ENCODE measurements at places on chromosomes 7 and 10. TPM values are rescaled to one million over a fixed set of nuclear protein-coding genes. Genes with fewer than 3 reads are reported as not detected.

GRCh38 chr10:64067009-64067606, 545.9 kb downstream of the REEP3 start:
- no peak for DNase-seq

DNA sequence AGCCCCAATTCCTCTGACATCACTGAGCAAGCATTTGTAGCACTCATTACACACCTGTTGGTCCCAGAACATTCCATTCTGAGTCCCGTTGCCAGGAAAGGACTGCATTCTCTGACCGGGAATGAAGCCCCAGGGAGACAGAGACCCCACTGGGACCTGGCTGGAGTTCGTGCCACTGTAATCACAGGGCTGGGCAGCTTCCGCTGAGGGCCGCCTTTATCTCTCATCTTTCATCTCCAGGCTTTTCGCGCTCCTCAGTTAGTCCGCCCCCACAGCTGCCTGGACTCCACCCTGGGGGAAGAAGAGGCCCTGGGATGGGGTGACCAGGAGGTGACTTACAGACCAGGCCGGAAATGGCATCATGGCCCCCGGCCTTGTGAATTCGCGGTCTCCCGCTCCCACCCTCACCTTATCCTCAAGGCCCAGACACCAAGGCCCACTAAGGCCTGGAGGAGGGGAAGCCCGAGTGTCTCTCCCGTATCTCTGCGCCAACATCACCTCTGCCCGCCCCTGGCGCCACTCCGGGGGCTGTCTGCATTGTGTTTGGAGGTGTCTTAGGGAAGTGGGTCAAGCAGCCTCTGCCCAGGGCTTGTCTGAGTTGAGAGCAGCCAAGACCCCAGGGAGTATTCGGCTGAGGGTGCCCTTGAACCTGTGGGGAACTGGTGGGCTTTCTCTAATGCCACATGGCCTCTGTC, 75.4 kb downstream of the PROSER2 start:
- DNase-seq: peak; percentile 86

GRCh38 chr7:16421333-16422102, at the start of gene CRPPA:
Gene CRPPA, minus strand, starts transcription at chr7:16421538. Its CDS starts 216 bp downstream, at chr7:16421322.
- DNase-seq: no peak

DNA sequence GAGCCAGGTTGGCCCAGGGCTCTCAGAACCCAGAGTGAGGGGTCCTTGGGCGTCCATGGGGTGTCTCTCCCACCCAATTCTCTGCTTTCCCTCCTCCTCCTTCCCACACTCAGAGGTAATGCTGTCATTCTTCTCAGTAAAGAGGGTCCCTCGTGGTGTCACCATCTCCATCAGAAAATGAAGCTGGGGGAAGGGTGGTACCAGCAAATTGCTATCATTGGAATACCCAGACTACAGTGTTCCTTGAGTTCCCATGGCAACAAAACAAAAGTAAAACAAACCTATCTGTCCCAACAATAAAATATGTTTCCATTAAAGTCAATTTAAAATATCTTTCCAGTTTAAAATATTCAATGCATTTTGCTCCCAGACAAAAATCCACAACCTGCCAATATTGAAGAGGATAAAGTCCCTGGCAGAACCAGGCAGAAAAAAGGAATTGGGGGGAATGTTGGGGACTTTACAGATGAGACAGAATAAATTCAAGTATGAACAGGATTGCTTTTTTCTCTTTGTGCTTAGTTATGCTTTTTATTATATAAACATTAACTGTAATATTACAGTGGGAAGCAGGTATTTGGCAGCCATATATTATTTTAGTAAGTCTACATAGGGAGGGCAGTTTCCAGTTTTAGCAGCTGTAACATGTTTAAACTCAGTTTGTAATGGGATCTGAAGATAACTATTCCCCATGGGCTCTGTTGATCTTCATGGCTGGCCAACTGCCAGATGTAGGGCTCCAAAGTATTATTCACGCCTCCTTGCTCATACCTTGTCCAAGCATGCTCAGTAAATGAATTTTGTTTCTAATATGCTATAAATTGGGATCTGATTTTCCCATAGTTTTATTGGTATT, 182.1 kb downstream of the ARID5B start:
- DNase-seq: peak; percentile 85

GRCh38 chr10:12705943-12706342, 295.6 kb downstream of the CCDC3 start:
- DNase-seq: peak; percentile 66

DNA sequence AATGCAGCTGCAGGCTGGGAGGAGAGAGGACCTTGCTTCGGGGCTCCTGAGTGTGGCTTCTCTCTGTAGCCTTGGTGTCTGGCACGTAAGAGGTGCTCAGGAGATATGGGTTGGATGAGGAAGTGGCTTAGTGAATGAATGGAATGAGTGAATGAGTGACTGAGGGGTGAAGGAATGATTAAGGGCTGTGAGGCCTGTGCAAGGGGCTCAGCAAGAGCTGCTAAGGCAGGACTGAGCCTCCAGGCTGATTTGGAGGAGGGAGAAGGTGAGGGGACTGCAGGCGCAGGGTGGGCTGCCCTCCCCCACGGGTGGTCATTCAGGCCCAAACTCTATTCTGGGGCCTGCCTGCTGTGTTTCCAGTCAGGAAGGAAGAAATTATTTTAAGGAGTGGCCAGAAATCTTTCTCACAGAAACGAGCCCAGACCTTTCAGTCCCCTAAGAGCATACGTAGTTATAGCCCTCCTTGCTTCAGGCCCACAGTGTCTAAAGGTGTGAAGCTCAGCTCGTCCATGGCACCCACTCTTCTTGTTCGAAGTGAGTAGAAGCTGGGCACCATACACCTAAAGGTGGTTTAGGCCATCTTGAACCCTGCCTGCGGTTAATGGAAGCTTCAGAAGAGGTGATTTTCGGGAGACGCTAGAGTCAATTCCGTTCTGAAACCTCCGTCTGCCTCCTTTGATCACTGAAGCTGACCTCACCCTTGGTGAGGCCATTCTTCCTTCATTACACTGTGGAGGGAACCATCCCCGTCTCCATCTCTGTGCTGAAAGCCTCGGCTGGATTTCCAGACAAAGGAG, 49.5 kb upstream of the SAMD8 start:
- DNase-seq: no peak

DNA sequence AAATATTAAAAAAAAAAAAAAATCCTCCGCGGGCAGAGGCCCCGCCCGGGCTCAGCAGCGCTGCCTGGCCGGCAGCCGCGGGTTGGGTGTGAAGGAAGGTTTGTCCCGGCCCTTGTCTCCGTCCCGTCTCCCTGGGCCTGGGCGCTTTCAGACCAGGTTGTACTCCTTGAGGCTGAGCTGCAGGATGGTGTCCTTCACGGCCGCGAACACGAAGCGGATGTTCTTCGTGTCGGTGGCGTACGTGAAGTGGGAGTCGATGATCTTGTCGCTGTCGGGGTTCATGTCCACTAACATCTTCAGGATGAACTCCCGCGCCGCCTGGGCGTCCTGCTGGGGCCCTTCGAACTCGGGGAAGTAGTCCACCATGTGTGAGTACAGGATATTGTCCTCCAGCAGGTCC, 123.7 kb upstream of the KCTD7 start:
- no peak for DNase-seq

GRCh38 chr10:45672181-45673073, at the start of gene ZFAND4:
Gene ZFAND4, minus strand, starts transcription at chr10:45672772. Its CDS starts 9,047 bp downstream, at chr10:45663725.
- DNase-seq: peak; percentile 90

- DNase-seq: no peak
Observed at GRCh38 chr7:22025983-22026382, 80.3 kb upstream of the CDCA7L start.

DNA sequence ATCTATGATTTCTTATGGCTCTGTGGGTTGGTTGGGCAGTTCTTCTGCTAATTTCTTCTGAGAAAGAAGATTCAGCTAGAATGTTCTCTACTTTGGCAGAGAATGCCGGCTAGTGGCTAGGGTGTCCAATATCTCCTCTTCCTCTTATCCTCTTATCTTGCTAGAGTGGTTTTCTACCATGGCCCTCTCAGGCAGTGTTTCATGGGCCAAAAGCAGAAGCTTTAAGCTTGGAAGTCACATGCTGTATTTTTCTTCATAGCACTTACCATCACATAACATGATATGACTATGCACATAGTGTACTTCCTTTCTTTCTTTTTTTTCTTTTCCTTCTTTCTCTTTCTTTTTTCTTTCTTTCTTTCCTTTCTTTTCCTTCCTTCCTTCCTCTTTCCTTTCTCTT, 140.0 kb downstream of the ITGB8 start:
- DNase-seq: no peak

DNA sequence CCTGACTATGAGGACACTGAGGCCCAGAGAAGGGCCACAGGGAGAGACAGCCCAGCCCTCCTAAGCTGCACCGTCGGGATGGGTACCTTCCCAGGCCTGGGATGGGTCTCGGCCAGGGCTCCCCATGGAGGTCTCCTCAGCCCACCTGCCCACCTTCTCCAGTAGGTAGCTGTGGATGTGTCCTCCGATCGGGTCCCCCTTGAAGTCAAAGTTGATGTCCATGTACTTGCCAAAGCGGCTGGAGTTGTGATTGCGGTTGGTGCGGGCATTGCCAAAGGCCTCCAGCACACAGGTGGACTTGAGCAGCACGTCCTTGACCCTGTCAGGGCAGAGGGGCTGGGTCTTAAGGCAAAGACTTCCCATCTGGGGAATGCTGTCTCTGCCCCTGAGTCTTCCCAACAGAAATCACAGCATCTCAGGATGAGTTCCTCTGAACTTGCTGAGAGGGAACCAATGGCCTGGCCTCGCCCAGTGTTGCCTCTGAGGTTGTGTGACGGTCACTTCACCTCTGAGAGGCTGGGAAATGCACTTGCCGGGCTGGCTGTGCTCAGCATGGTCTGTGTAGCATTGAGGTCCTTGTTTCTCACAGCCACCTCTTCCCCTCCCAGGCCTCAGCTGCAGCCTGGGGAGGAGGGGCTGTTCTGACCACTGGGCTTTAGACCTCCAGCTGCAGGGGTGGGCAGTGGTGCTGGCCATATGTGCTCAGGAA, 3.3 kb downstream of the MYO1G start:
- DNase-seq: no peak

DNA sequence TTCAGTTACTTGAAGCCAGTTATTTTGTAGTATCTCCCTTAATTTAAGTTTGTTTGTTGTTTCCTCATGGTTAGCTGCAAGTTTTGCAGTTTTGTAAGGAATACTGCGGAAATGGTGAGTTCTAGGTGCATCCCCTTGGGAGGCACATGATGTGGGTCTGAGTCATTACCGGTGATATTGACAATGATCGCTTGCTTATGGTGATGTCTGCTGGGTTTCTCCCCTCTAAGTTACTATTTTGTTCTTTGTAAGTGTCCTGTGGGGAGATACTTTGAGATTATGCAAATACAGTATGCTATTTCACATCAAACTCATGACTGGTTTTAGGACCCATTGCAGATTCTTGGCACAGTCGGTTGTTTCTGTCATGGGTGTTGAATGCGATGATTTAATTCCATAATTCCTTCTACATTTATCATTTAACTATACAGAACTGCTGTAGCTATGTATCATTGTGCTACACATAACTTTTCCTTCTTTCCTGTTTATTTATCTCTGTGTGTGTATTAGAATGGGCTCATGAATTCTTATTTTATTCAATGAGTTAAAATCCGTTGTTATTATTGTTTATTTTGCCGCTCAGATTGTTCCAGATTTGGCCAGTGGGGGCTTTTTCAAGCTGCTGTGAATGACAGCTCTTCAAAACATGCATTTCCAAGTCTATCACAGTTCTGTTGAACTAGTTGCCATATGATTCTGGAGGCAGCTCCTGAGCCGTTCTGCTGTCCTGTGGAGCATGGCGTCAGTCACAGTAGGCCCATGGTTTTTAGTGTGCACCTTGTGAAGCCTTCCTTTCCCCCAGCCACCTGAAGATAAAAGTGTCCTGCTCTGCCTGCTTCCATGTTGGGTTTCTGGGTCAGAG, 18.4 kb downstream of the TSPAN14 start:
- DNase-seq: no peak

DNA sequence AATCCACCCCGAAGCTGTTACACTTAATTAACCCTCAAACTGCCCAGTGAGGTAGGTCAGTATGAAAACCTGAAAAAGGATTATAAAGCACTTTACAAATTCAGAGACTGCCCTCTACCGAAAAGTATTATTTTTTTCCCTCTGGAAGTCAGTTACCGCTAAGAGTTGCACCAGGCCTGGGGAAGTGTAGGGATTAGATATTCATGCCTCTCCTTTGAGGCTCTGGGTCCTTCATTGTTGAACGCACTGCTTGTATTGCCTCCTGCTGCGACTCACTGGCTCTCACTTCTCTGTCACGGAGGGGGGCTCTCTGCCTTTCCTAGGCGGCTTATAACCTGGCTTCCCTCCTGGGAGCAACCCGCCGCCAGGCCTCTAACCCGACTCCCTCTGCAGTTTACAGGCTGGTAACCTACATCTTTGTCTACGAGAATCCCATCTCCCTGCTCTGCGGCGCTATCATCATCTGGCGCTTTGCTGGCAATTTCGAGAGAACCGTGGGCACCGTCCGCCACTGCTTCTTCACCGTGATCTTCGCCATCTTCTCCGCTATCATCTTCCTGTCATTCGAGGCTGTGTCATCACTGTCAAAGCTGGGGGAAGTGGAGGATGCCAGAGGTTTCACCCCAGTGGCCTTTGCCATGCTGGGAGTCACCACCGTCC, 2.7 kb downstream of the RHBDD2 start:
- no peak for DNase-seq

GRCh38 chr10:33773253-33773573, 438.7 kb upstream of the NRP1 start:
- DNase-seq: no peak

GRCh38 chr7:36283711-36284130, 105.9 kb upstream of the ANLN start:
- DNase-seq: no peak

DNA sequence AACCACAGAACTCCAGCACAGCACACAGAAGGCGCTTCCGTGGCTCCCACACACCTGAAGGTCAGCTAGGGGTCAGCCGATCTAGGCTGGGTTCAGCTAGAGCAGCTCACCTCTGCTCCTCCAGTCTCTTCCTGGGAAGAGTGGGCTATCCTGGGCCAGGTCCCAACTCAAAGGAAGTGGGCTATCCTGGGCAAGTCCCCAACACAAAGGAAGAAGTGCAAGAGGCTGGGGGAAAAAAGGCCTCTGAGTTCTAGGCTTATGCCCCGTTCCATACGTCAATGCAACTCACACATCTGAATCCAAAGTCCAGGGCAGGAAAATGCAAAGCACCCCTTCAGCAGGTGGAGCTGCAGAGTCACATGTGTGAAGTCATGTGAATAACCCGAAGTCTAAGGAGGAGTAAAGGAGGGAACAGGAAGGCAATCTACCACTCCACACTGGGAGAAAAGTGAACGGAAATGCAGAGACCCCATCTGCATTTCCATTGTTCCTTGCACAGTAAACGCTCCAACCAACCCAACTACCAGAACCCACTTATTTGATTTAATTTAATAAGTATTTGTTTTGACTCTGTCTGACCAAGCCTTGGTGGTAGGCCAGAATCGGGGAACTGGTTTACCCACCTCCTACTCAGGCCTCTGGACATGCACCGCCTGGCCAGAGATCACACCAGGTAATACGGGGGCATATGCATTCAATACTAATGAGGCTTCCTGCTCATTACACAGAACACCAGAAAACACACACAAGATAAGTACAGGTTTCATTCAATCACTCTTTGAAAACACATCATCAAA, 95.5 kb upstream of the RNF32 start:
- DNase-seq: no peak

Gene PKD2L1
- not detected for total RNA-seq

Gene CALY
- not detected for total RNA-seq

Gene VAX1
- total RNA-seq: 0.98 TPM

Gene LRRC61
- total RNA-seq: 15.1 TPM

Gene BRAT1
- total RNA-seq: 65.2 TPM

Gene NANOS1
- total RNA-seq: 5.4 TPM

Gene NUDT5
- total RNA-seq: 39.3 TPM

Gene AGR3
- total RNA-seq: not detected

Gene ERVW-1
- not detected for total RNA-seq

Gene TWIST1
- 22.3 TPM for total RNA-seq

Gene RSPH10B
- not detected for total RNA-seq

Gene ASB4
- total RNA-seq: not detected

Gene NPFFR1
- total RNA-seq: not detected

Gene CAV2
- 76.6 TPM for total RNA-seq

Gene SEC31B
- total RNA-seq: 1.6 TPM

Gene RADIL
- 9.3 TPM for total RNA-seq

All from PC-3 (cell line).